ENCODE measurements at places on chromosomes 5 and 9.

DNA sequence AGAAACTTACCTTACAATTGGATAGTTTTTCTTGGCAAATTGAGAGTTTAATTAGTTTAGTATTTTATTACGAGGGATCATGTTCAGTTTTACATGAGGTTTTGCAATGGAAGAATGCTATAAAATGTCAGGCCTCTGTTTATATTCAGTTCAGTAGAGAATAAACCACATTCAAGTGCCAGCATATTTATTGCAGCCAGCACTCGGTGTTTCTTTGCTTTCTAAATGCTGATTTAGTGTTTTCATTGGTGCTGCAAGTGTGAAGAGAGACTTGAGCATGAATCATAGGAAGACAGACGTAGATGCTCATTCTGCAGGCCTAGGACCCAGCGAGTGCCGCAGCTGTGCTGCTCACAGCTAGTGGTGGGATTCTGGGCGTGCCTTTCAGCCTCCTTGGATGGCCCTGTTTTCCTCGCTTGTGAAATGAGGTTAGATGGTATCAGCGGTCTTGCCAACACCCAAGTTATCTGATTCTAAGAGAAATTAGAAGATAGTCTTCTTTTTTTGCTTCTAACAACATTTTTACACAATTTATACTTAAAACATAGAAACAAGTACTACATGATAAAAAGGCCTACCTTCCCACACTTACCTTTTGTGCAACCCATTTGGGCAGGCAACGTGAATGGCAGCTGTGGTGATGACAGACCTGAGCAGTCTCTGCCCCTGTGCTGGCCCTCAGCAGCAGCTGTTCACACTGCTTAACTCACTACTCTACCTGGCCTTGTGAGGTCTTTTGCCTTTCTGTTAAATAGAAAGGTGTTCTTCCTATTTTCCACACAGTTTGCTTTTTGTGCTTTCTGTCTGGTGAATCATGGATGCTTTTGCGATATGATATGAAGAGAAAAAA lies 26.8 kb upstream of the TNFAIP8 start:
- no peak for DNase-seq

- no peak for DNase-seq
Observed at GRCh38 chr5:54577528-54577927, 60.0 kb downstream of the SNX18 start.

DNA sequence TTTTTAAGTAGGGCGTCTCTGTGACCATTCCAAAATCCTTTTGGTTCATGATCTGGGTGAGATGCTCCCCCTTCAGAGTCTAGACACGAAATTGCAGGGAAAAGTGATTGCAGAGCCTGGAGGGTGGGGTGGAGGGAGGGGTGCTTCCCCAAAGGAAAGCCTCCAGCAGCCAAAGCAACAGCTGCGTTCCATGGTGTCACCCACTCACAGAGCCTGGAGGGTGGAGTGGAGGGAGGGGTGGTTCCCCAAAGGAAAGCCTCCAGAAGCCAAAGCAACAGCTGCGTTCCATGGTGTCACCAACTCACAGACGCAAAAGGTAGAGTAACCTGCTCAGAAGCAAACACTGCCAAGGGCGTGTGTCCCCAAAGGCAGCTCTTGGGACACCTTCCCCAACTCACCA lies 22.6 kb downstream of the SLC6A18 start:
- DNase-seq, result no peak

DNA sequence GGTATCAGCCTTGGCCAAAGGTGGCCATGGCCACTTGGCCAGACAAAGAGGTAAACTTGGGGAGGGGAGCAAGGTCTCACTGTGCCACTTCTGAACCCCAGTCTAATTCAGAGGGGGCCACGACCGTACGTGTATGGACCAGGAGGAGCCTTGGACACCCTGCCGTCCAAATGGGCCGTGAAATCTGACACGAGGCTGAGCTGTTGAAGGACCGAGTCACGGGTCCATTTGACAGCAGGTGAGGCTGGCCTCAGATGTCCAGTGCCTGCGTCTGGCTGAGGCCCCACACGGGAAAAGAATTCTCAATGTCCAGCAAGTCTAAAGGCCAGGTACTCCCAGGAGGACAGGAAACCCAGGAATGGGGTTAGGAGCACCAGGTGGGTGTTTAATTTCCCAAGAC lies 17.7 kb downstream of the CMBL start:
- no peak for DNase-seq

GRCh38 chr9:80954521-80954920 lies 734.8 kb downstream of the TLE1 start:
- no peak for DNase-seq

- DNase-seq, result no peak
Observed at GRCh38 chr9:99491408-99492158, 269.5 kb downstream of the SEC61B start.

DNA sequence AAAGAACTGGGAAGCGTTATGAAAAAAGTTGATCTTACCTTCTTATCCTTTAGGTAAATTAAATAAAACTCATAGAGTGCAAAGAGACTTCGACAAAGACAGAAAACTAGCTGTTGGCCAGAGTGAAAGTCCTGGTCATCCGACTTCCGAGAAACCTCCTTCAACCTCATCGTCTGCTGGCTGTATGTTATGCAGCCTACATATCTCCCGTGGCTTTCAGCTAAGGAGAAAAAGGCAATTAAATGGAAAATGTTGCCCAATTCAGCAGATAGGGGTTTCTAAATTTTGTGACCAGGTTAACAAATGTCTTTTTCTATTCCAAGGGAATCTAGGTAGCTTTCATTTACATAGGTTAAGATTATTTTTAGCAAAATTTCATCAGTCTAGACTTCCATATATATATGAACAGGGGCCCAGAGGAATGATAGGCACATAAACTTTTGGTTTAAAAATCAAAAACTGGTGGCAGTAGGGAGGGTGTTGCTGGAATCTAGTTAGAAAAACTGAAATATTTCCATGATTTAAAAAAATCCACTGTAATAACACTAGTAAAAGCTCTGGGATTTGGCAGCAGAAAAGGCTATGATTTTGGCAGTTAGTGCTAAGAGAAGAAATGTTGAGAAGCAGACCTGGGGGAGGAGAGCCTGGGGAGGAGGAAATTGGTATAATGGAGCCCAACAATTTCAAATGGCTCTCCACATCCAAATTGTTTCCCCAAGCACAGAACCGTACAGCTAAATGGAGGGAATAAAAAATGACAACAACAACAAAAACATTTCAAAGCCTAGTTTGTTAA lies 32.1 kb downstream of the RAI14 start:
- DNase-seq, result no peak

DNA sequence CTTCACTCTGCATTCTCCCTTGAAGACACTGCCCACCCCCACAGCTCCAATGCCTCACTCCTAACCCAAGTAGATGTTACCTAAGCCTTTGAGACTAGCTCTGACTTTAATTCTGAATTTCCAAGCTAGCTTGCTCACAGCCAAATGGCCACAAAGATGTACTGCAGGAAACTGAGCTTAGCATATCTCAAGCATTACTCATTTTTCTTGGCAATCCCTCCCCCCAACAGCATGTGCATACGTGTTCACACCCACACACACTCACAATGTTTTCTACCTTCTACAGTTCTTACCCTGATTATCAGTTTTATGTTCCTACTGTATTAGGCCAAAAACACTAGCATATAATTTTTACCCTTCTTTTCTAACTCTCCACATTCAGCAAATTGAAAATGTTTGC lies 13.7 kb upstream of the GRIA1 start:
- DNase-seq, result no peak

- DNase-seq, result no peak
Observed at GRCh38 chr5:35240892-35241291, 10.6 kb upstream of the PRLR start.

GRCh38 chr5:91214571-91214970 lies 168.5 kb downstream of the ARRDC3 start:
- no peak for DNase-seq

GRCh38 chr9:125428060-125428901 lies 166.7 kb downstream of the GAPVD1 start:
- DNase-seq, result no peak

- no peak for DNase-seq
Observed at GRCh38 chr5:74625742-74626241, 14.7 kb downstream of the ENC1 start.

DNA sequence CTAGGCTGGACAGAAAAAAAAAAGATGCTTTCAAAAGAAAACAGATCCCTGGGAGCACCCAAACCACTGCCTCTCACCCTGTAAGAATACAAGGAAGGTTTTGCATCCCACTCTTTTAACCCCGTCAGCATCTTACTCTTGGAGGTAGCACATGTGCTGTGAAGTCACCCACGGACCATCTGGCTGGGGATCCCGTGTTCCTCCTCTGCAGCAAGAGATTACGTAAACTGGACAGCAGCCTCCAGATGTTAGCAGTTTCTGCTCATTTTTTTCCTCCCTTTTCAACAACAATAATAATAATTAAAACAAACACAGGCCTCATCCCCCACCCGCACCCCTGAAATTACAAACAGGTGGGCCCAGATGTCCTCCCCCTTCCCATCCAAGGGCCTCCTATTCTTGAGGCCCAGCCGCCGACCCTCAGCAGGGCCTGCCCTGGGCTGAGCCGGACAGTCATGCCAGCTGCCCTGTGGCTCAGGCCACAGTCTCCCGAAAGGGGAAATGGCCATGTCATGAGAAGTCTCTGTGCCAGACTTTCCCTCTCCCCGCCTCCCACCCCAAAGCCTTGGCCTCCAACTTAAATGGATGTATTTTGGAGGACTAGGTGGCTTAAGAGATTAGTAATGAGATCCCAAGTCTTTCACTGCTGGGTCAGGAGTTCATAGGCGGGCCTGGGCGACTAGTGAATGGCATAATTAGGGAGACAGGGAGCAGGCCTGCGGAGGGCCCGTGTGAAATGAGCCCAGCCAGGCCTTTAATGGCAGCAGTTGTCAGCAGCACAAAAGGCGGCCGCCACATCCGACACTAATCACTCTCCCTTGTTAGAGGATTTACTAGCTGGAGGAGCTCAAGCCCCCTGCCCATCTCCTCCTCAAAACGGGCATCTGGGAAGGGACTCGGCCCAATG lies 165.1 kb downstream of the PAPPA start:
- no peak for DNase-seq

DNA sequence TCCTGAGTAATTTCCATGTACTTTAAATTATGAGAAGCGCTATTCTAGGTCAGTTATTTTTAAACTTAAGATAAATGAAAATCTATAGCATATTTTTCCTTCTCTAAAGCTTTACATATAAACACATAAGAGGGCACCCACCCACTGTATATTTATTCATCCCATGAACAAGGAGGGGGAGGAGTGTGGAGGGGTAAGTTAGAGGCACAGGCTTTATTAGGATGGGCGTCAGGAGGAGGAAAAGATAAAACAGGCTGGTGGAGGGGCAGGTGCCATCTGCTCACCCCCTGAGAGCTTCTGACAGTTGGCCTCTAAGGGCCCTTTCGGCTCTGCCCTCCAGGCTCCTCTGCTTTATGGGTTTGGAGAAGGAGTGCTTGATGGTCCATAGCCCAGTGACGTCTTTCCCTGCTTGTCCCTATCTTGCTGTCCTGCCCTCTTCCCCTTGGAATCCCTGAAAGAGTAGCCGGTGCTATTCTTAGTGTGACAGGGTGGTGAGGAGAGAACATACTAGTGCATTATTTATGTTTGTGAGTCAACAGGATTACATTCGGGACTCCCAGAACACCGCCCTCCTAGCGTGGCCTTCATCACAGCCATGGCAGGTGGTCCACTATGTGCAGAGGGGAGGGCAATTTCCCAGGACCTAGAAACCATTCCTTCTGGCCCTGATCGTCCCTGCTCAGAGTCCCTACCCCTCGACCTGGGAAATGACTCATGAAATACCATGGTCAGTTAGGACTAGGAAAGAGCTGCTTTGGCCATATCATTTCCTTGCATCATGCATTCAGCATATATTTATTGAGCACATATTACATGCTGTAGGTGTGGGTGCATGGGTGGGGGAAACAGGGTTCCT lies 7.9 kb upstream of the SYNPO start:
- no peak for DNase-seq

- no peak for DNase-seq
Observed at GRCh38 chr9:113888336-113888735, 12.2 kb downstream of the ZNF618 start.

DNA sequence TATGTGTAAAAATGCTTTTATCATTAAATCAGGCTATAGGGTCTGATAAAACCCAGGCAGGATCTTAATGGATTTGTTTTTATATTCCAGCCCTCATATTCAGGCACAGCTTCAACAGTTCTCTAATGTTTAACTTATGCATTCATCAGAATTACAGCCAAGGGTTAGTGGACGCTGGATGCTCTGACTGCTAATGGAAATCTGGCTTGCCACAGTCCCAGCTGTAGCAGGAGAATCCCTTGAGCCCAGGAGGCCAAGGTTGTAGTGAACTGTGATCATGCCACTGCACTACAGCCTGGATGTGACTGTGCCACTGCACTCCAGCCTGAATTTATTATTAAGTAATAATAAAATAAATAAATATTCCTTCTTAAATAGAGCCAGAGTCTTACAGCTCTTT lies 98.0 kb downstream of the SLC25A46 start:
- DNase-seq, result no peak

DNA sequence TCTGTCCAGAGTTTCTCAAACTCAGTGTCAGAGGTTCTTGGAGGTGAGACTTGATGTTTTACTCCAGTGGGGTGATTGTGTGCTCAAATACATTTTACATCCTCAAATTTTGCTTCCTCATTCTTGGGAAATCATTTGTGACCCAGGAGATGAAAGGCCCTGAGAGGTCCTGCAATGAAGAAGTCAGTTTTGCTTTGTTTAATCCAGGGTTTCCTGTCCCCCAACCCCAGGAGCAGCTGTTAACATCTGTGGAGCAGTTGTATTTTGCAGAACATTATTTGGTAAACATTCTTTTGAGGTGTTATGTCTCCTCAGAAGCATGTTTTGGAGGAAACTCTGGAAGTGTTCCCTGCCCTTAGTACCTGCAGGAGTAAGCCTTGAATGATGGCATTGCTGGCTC lies 59.8 kb downstream of the DAB2IP start:
- no peak for DNase-seq

GRCh38 chr9:35826071-35826701 lies 2.3 kb downstream of the FAM221B start:
- DNase-seq, result peak; percentile 62

- no peak for DNase-seq
Observed at GRCh38 chr5:38317868-38318267, 59.5 kb downstream of the EGFLAM start.

- peak; percentile 59 for DNase-seq
Observed at GRCh38 chr9:137304383-137305059, 2.5 kb upstream of the NRARP start.

DNA sequence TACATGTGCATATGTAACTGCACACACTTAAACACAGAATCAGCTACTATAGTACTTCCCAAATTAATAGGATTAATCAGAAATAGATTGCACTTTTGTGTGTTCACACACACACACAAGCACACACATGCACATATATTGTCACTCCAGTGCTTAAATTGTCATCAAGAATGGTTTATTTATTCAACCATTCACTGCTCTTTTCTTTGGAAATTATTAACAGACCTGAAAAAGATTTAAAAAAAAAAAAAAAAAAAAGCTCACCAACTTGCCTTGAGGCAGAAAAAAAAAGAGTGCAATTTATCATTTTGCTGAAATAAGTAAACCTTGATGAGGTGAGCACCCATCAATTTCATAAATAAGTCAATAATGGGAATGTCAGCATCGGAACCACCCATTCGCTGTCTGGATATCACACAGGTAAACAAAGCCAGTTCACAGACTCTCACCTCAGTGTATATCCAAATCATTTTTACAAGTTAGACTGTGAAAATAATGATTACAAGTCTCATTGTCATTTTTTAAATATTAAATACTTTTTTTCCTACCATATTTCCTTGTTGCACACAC lies 562.8 kb downstream of the BNC2 start:
- no peak for DNase-seq

GRCh38 chr9:15873573-15874177 lies 320.8 kb downstream of the CCDC171 start:
- no peak for DNase-seq

- no peak for DNase-seq
Observed at GRCh38 chr5:134637116-134637721, 4.6 kb upstream of the SAR1B start.

GRCh38 chr9:30075451-30076199 lies 2308.8 kb upstream of the ACO1 start:
- DNase-seq, result no peak
